ENCODE measurements at places on chromosomes 11 and 22.

DNA sequence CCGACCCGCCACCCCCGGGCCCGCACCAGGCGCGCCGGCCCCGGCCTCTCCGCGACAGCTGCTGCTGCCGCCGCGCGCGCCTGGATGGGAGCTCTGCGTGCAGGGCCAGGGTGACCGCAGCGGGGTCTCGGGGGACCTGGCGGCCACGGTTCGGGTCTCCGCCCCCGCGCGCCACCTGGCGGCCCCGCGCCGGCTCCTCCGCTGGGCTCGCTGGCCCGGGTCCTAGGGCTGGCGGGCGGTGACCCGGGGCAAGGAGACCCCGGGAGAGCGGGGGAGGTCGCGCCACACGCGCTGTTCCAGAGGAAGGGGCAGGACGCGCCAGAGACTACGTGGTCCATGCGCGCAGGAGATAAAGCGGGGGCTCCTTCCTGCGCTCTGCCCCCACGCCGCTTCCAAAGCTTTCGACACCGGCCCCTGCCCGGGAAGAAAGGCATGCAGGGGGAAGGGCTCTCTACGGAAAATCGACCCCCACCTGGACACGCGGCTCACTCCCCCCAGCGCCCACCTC, 562 bp downstream of the SHANK2 start:
- peak; percentile 68 for DNase-seq

- no peak for DNase-seq
Measured at GRCh38 chr11:109590782-109591181, 168.8 kb downstream of the C11orf87 start.

- DNase-seq: no peak
Measured at GRCh38 chr11:67572747-67573419, 10.7 kb upstream of the GSTP1 start.

- no peak for DNase-seq
Measured at GRCh38 chr22:23182309-23183060, 2.2 kb downstream of the BCR start.

GRCh38 chr22:44702479-44703198, 635 bp downstream of the PRR5 start:
- no peak for DNase-seq

DNA sequence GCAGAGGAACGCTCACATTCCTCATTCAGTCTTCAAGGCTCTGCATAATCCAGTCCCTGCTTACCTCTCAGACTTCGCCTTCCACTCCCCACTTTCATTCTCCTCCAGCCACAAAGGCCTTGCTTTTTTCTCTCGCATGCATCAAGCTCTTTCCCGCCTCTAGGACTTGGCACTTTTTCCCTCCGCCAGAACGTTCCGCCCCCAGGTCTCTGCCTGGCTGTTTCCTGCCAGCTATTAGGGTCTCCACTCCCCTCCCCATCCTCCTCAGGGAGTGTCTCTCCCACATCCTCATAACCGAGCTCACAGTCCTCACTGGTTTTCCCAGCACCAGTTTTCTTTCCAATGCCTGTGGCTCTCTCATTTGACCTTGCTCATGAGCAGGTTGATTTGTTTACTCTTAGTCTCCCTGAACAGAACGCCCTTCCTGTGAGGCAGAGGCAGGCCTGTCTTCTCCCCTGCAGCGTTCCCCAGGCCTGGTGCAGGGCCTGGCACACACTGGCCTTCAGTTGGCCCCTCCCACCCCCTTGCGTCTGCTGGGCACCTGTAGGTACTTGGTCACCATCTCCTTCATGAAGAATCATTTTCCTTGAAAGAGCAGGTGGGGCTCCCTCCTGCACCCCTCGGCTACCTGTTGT, 75.2 kb downstream of the RTL6 start:
- DNase-seq: no peak

DNA sequence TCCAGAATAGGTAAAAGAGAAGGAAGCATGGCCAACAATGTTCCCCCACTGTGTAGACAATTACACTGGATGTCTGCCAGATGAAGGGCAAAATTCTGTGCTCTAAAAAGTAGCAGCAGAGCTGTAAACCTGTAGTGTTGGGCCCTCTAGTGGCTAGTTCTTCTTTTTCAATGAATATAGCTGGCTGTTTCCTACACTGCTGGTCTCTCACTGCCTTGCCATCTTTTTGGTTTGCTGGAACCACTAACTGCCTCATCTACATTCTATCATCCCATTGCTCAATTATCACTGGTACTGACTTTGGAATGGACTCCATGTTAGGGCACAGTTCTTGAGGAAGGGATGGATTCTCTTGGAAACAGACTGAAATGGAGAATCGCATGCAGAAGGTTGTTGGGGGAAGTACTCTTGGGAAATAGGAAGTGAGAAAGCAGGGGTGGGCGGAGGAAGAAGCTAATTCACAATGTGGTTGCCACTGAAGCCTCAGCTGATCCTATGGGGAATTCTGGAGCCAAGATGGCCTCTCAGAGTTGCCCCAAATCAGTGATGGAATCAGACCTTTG, 17.9 kb downstream of the KCNE3 start:
- peak; percentile 83 for DNase-seq

- no peak for DNase-seq
Measured at GRCh38 chr22:19779685-19780268, 19.2 kb downstream of the TBX1 start.

DNA sequence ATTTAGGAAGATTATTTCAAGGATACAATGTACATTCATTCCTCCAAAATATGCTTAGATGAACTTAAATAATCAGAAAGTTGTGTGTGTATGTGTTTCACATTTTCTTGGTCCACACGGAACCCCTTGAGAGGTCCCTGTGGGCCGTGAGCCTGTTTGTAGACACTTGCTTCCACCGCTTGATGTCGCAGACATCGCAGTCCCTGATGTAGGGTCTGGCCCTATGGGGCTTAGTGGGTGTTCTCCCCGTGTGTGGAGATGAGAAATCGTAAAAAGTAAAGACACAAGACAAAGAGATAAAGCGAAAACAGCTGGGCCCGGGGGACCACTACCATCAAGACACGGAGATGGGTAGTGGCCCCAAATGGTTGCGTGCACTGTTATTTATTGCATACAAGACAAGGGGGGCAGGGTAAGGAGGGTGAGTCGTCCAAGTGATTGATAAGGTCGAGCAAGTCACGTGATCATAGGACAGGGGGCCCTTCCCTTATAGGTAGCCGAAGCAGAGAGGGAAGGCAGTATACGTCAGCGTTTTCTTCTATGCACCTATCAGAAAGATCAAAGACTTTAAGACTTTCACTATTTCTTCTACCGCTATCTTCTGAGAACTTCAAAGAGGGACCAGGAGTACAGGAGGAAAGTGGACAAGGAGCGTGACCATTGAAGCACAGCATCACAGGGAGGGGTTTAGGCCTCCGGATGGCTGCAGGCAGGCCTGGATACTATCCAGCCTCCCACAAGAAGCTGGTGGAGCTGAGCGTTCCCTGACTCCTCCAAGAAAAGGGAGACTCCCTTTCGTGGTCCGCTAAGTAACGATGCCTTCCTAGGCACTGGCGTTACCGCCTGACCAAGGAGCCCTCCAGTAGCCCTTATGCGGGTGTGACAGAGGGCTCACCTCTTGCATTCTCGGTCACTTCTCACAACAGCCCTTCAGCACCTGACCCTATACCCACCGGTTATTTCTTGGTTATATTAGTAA, 1.2 kb upstream of the APOBEC3C start:
- DNase-seq: no peak

DNA sequence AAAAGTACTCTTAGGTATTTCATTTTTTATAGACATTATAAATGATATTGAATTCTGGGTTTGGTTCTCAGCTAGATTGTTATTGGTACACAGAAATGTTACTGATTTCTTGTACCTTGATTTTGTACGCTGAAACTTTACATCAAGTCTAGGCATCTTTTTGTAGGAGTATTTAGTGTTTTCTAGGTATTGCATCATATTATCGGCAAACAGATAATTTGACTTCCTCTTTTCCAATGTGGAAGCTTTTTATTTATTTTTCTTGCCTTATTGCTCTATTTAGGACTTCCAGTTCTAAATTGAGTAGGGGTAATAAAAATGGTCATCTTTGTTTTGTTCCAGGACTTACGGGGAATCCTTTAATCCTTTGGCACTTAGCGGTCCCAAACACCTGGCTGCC, 676.6 kb upstream of the CCDC179 start:
- DNase-seq: no peak

DNA sequence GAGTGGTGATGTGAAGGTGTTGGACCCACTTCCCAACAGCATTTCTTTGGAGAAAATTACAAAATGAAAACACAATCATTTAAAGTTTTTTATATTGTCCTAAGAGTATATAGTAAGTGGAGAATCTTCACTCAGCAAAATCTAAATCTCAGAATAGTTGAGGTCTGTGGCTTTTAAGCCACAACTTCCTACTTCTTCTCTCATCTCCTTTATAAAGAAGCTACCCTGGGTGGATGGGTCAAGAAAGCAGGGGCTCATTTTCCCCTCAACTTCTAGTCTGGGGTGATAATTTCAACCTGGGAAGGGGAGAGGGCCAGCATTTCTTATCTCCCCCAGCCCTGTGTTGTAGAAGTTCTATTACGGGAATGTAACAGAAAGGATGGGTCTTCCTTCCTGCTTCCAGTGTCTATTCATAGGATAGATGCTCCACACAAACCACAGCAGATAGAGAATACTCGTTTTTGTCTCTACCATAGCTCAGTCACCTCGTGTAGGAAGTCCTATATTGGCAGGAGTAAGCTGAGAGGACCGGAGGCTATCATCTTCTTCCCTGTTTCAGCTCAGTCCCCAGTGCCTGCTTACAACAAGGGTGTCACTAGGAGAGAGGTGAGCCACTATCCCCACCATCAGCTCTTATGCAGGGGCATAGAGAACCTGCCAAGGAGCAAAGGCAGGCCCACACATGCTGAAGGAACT, 341.5 kb downstream of the CASP12 start:
- DNase-seq: no peak

- DNase-seq: peak; percentile 70
Measured at GRCh38 chr11:133797554-133797953, 47.8 kb downstream of the SPATA19 start.

GRCh38 chr11:24145411-24145810, 351.4 kb upstream of the LUZP2 start:
- no peak for DNase-seq

DNA sequence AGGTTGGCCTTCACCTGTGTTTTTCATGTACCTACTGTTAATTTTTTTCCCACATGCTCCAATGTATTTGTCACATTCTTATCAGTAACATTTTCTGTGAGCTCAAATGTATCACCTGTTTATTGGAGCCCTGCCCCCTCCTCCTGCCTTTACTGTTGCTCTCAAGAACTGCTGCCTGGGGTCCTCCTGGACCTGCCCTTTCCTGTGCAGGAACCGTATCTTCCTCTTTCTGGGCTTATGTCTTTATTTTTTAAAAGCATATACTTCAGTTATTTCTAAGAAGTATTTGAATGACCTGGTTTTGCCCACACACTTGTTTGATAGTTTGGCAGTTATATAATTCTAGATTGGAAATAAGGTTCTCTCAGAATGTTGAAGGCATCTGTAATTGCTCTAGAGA, 5.9 kb downstream of the FAM118B start:
- DNase-seq: no peak

DNA sequence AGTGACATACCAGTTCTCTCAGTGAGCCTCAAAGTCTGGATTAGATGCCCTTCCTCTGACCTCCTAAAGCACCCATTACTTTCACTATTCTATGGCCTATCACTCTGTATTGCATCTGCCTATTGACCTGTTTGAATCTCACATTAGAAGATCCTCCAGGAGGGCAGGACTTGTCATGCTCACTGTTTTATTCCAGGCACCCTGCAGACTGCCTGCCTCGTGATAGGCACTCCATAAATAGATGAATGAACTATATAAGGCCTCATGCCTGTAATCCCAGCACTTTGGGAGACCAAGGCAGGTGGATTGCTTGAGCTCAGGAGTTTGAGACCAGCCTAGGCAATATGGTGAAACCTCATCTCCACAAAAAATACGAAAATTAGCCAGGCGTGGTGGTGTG, 160.1 kb upstream of the CADM1 start:
- DNase-seq: no peak

- no peak for DNase-seq
Measured at GRCh38 chr11:8814209-8814922, 96.6 kb upstream of the AKIP1 start.

- no peak for DNase-seq
Measured at GRCh38 chr11:23079382-23079813, 219.1 kb upstream of the CCDC179 start.

DNA sequence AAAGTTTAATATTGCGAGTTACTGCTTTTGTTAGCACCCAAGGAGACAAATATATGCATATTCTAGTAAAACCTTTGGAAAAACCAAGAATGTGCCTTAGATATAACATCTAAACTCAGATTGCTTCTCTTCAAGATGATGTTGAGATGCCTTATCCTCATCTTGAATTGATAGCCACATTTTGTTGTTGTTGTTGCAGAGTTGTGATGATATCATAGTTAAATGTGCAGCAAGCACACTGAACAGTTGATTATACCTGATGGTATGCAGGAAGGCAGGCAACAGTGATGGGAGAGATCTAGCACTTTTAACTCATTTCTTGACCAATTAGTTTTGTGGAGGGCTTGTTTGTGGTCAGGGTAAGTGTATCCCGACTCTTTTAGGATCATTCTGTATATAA, 48.0 kb downstream of the KDM2A start:
- DNase-seq: no peak

- DNase-seq: no peak
Measured at GRCh38 chr11:95734009-95734572, 55.5 kb downstream of the FAM76B start.

DNA sequence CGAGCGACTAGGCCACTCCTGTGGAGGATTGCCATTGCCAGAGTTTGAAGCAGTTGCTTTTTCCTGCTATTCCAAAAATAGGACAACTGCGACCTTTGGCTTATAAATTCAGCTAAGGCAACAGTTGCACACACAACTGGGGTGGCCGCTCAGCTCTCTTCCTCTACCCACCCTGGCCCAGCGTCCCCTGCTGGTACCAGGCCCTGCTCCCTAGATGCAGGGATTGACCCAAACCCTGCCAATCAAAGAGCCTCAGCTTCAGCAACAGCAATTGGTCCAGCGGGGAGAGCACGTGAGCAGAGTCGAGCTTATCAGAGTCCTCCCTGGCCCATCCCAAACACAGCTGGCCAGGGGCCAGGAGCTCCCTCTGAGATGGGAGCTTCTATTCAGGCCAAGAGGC, 22.0 kb upstream of the CABP2 start:
- DNase-seq: no peak

DNA sequence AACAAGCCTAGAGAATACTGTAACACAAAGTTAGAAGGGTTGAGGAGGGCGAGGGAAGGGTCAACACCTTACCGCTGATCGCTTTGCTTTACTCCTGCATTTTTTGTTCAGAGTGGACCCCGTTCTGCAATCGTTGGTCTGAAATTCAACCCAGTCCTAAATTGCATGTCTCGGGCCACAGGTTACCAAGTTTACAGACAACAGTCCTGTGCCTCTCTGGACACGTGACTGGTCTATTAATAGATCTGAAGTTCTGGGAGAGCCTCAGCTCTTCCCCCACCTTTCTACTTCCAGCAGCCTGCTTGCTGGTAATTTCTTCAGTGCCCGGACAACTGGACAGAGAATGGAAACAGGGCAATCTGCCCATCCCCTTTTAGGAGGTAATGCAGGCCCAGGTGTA, 74.2 kb downstream of the STIM1 start:
- no peak for DNase-seq

- peak; percentile 19 for DNase-seq
Measured at GRCh38 chr11:70650075-70650909, 252.0 kb downstream of the CTTN start.

Measured in lower leg skin (tissue), 4 donors.